ENCODE measurements at places on chromosomes 7 and 10.

DNA sequence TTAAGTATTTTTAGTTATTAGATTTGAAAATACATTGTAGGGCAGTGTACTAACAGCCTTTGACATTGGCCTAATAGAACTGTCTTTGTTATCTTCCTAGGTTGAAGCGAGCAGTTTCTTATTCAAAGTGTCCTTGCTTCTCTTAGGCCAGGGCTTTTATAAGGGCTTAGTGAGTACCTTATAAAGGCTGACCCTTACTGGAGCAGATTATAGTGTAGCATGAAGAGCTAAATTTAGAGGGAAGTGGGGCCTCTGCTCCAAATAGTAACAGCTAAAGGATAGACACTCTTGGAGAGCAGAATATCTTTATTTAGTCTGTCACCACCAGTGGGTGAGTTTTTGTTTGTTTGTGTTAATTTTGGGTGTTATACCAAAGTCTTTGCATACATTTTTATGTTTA is 15.9 kb downstream of the BZW2 start:
- DNase-seq: no peak

- no peak for DNase-seq
Measured at GRCh38 chr10:61912981-61913380, 11.5 kb downstream of the ARID5B start.

DNA sequence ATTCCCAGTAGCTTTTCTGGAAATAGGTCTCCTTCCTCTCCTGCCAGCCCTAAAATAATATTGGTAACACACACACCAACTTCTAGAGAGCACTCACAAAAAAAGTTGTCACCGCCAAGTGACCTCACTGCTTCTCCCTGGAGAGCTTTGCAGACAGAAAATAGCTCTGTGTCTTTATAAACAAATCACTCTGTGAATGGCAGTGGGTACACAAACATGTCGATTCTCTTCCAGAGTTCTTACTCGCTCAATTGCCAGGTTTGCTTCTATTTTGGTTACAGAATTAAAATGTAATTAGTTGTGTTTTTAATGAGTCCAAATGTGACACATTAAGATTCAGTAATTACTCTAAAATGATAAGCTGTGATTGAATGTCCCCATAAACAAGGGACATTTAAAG is 649.2 kb upstream of the C7orf33 start:
- no peak for DNase-seq

DNA sequence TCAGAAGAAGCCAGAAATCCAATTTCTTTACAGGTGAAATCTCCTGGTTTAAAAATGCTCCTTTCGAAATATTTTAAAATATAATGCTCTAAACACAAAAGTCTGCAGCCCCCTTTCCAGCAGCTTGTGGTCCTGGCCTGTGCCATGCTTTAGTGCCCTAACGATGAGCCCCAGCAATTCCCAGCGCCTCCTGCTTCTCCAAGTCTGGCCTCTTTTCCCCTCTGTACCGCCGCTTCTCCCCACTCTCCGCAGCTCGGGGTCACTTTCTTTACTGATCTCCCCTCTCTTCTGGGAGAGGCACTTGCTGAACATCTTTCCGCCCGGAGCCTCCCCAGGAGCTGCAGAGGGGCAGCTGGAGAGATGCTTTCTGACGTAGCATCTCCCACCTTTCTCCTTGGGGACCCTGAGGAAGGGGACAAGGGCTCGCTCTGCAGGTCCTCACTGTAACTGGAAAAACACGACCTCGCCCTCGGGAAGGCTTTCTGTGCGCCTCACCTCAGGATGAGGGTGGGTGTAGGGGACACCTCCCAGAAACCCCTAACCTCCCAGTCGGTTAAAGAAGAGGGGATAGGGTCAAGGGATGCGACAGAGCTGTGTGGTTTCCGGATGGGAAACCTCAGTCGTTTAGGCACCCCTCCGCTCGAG is 565 bp upstream of the INA start:
- DNase-seq: no peak

- DNase-seq: no peak
Measured at GRCh38 chr10:2979306-2979705, 88.0 kb upstream of the PFKP start.

DNA sequence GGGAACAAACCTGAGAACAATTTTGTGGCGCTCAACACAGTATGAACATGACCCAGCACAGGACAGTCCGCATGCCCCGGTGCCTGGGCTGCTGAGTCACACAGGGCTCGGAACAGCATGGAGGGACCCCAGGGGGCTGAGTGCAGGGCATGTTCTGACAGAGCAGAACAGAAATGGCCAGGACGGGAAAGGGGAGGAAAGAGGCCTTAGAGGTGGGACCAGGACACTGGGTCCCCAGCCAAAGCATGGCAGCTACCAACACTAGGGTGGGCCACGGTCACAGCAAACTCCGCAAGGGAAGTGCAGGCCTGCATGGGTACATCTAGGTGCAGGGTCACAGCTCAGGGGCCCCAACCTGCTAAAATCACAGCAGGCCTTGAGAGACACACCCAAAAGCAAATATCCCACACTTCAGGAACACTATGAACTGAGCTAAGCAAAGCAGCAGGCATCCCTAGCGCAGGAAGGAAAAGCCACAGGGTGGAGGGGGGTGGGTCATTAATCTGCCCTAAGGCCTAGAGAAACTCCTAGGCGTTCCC is 5.6 kb downstream of the IMPDH1 start:
- no peak for DNase-seq

- DNase-seq: no peak
Measured at GRCh38 chr10:17735166-17735941, 16.6 kb upstream of the TMEM236 start.

GRCh38 chr10:110162741-110163145 is 44.7 kb upstream of the MXI1 start:
- no peak for DNase-seq

GRCh38 chr10:21452203-21452602 is 73.3 kb downstream of the SKIDA1 start:
- no peak for DNase-seq

- no peak for DNase-seq
Measured at GRCh38 chr10:73962386-73962785, 35.5 kb upstream of the VCL start.

DNA sequence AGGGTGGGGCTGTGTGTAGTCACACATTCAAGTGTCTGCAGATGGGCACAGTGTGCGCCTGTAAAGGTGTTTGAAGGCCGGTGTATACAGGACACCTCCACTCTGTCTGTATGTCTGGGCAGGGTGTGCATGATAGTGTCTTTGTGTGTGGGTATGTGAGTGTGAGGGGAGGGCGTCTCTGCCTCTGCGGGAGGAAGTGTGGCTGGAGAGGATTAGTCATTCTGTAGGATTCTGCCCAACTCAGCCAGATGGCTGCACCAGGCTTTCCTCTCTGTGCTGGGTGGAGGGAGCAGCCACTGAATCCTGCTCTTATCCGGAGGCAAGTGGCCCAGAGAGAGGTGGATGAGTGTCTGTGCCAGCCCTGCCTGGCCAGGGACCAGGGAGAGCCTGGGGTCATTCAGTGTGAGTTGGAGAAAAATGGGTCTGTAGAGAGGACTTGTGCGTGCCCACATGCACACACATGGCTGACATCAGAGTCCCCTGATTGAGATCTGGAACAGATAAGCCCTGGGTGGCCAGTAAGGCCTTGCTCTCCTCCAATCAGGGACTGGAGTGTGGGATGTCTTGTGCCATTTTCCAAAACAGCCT is 1.7 kb downstream of the SFXN3 start:
- DNase-seq: no peak

DNA sequence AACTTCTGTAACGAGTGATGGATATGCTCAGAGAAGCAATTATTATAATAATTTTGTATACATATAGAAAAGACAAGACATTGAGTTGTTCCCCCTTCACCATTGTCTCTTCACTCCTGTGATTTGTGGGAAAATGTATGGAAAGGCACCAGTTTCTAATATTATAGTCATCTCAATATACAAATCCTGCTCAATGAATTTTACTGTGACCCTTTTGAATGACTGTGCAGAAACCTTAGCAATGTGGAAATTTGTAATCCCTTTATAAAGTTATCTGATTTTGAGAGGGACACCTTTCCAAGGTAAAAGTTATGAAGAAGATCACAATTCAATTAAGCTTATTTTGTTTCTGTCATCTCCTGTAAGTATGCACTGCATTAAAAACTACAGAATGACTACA is 74.3 kb upstream of the DKK1 start:
- DNase-seq: no peak

DNA sequence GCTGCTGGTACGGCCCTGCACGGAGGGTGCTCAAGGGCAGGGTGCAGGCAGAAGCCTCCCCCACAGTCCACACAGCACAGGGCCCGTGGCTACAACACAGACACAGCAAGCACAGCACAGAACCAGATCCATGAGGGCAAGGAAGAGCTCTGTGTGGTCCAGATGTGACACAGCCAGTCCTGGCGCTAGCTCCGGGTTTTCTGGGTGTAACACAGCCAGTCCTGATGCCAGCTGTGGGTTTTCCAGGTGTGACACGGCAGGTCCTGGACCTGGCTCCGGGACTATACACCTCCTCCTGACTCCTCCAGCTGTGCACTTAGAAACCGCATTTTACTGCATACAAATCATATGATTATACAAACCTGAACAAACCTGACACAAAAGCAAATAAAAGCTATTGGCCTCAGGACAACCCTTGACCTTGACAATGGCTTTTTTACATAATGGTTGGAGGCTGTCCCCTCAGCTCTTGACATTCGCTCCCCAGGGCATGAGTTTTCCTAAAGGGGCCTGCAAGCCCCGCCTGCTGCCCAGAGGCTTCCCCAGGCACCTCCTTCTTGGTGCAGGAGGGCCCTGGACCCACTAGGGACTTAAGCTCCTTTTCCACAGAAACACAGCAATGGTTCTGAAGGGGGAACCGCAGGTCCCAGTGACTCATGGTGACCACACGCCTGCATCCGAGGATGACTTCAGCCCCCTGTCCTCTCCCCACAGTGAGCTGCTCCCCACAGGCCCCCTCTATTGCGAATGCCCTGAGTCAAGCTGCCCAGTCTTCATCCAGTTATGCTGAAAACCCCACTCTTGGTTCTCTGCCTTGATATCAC is 209.6 kb downstream of the PTPRN2 start:
- no peak for DNase-seq

All from activated naive CD4-positive, alpha-beta T cell (primary cell).